ENCODE measurements at places on chromosomes 6 and 20.
A peak's percentile ranks its signal among the peaks of the same experiment; 100 is the strongest.

GRCh38 chr20:57561356-57562279 lies 708 bp downstream of the PCK1 start:
- DNase-seq, result no peak

DNA sequence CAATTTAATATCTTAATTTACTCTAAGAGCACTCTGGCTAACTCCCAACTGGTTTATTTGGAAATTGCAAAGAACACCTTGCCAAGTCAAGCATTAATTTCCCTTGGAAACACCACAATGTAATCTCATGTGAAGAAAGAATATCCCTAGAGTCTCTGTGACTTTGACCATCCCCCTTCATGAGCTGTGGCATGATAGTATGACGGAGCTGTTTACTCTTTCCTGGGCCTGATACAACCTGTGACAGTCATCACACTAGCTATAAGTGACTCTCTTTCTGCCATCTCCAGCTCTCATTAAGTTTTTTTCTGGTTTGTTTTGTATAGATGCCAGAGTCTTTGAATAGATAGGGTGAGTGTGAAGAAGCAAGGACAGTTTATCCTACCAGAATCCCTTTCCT lies 470.3 kb upstream of the JARID2 start:
- DNase-seq, result no peak

- no peak for DNase-seq
Measured at GRCh38 chr6:159646116-159646515, 46.9 kb downstream of the SOD2 start.

DNA sequence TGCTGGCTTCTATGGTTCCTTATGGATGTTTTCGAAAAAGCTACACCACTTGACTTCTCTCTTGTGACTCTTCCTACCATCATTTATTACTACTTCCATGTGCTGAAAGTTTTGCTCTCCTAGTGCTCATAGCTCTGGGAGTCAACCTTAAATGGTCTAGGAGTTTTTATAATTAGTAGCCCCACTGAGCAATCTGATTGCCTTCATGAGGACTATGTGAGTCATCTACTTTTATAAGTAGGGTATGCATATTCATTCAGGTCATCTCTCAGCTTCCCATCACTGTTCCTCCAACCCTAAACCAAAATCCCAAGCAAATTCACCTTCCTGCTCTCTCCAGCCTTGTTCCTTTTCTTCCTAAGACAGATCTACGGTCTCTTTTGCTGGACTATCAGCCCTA lies 17.4 kb upstream of the FAXC start:
- DNase-seq, result no peak

GRCh38 chr6:168602576-168602975 lies 161.6 kb downstream of the SMOC2 start:
- no peak for DNase-seq

DNA sequence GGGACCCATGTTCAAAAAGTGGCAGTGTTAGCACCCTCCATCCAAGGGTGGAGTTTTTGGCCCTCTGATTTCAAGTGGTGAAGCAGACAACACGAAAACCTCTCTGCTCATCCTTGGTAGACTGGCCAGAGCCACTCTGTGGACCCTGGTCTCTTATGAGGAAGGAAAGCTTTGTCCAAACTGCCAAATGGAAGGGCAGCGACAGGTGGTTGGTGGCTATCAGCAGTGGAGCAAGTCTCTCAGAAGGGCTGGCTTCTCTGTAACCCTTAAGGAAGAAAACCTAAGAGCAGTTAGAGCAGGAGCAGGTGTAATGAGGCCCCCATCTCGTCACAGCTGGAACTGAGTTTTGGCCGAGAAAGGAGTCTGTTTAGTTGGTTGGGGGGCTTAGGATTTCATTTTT lies 155.8 kb downstream of the SLC16A10 start:
- no peak for DNase-seq

DNA sequence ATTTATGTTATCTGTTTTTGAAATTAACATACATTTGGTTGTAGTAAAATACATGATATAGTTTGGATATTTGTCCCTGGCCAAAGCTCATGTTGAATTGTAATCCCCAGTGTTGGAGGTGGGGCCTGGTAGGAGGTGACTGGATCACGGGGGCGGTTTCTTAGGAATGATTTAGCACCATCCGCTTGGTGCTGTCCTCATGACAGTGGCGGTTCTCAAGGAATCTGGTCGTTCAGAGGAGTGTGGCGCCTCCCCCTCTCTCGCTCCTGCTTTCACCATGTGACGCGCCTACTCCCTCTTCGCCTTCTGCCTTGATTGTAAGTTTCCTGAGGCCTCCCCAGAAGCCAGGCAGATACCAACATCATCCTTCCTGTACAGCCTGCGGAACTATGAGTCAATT lies 29.0 kb downstream of the CTCFL start:
- DNase-seq, result no peak

GRCh38 chr6:286681-287488 lies 5.4 kb upstream of the DUSP22 start:
- no peak for DNase-seq

DNA sequence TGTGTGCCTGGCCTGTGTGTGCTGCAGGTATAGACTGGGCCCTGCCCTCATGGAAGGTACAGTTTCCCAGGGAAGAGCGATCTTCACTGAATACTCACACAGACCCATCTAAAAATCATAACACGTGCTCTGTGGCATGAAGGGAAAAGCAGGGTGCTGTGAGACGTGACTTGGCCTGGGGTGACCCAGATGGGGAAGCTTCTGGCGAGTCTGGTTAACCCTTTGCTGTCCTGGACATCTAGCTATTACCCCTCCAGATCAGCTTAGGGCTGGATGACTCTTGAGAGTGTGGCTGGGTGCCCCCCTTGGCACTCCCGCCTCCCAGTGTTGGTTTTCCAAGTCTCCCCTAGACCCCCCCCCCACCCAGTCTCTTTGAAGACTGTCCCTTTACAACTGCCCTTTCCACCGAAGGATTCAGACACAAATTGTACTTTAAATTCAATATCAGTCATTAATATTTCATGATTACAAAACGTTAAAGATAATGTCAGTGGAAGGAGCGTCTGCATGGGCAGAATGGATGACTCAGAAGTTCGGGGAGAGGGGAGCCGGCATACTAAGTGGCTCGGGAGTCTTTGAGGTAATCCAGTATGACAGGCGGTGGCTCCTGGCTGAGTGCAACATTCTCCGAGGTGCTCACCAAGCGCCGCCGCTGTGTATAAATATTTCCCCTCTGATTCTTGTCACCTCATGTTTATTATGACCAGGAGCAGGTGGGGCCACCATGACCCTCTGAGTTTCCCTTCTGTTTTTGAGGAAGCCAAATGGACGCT lies 77.3 kb downstream of the CD40 start:
- DNase-seq, result no peak

- DNase-seq, result no peak
Measured at GRCh38 chr20:38242848-38243708, 17.5 kb downstream of the KIAA1755 start.

GRCh38 chr20:50848846-50849673 lies 54.2 kb downstream of the BCAS4 start:
- DNase-seq, result no peak

DNA sequence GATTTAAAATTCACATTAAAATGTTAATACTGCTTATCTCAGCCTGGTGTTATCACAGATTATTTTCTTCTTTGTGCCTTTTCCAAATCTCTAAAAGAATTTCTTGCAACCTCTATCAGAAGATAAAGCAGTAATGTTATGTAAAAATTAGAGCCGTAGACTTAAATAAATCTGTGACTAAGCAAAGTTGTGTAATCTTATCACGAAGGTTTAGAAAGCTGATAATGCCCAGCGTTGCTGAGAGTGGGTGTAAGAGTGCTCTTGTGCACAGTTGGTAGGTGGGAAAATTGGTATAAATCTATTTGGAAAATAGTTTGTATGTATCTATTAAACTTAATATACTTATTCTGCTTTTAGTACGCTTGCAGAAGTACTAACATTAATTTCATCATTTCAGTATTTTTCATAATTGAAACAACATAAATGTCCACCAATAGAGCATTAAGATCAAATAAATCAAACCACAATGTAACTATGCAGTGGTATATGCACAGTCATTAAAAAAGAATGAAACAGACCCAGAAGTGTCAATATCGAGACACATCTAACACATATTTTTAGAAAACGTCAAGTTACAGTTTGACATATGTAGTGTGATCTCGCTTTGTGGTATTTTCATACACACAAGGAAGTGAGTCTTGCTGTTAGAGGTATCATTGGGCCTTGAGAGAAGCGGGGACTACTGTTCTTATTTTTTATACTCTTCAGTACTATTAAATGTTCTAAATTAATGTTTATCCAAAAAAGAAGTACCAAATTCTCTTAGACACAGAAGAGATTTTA lies 54.4 kb upstream of the PBOV1 start:
- DNase-seq, result no peak

- no peak for DNase-seq
Measured at GRCh38 chr6:36068586-36068985, 41.0 kb downstream of the MAPK14 start.

DNA sequence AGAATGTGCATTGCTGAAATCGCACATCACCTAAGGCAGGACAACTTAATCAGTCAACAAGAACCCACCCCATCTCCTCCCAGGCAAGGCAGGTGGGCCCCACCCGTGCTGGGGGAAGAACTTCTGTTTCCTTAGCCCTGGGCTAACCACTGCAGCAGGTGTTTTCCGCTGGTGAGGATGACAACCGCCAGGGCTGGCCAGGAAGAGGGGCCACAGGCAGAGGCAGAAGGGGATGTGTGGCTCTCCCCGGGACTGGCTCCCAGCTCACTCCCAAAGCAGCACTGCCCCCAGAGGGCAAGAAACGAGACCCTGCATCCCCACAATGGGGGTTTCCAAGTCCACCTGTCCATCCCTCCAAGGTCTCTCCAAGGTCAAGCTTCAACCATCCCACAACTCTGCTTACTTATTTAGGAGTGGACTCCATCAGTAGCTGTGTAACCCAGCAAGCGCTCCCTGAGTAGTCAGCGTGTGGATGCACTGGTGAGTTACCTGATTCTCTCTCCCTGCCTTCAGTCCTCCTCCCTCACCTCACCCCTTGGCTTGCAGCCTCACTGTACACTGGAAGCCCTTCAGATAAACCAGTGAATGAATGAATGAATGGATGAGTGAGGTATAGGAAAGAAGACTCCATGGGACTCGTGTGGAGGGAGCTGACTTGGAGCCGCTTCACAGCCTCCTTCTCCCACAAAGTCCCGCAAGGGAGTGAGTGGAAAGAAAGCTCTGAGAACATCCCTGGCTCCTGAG lies 168.2 kb upstream of the CST7 start:
- no peak for DNase-seq

DNA sequence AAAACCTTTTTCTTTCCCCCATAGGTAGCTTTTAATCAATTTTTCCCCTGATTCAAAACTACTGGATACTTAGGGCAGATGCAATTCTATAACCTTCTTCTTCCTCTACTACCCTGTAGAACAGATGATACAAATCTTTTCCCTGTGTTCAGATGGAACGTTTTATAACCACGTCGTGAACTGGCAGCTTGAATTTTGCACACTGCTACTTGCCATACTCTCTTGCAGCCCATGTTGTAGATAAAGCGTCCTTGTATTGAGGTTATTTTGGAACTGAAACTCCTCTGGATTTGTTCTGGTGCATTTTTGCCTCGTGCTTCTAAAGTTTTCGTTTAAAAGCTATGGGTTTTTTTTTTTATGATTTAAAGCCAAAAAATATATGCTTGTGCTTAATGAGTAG lies 440.2 kb downstream of the RFPL4B start:
- DNase-seq, result no peak

GRCh38 chr6:149373511-149373910 lies 26.6 kb upstream of the SUMO4 start:
- no peak for DNase-seq

- no peak for DNase-seq
Measured at GRCh38 chr6:72856801-72857200, 234.9 kb downstream of the KCNQ5 start.

- no peak for DNase-seq
Measured at GRCh38 chr6:53398247-53399026, 49.7 kb upstream of the ELOVL5 start.

DNA sequence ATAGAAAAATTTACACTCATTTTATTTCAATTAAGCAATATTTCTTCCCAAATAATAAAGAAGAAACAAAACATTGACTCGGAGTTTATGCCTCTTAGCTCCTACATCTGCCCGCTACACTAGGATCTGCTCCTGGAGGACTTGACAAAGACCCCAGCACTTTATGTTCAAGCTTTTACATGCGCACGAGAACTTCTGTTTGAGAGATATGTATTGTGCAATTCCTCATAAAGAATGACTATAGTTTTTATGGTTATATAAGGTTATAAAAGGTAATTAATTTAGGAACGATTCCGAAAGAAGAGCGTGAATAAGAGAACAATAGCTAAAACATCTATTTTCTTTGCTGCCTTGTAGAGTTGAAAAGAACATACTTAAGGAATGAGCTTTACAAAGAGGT lies 12.4 kb upstream of the RALY start:
- no peak for DNase-seq

- DNase-seq, result peak; percentile 5
Measured at GRCh38 chr20:32945710-32946221, 58.5 kb downstream of the SUN5 start.

- no peak for DNase-seq
Measured at GRCh38 chr6:92473056-92473455, 946.3 kb downstream of the EPHA7 start.

DNA sequence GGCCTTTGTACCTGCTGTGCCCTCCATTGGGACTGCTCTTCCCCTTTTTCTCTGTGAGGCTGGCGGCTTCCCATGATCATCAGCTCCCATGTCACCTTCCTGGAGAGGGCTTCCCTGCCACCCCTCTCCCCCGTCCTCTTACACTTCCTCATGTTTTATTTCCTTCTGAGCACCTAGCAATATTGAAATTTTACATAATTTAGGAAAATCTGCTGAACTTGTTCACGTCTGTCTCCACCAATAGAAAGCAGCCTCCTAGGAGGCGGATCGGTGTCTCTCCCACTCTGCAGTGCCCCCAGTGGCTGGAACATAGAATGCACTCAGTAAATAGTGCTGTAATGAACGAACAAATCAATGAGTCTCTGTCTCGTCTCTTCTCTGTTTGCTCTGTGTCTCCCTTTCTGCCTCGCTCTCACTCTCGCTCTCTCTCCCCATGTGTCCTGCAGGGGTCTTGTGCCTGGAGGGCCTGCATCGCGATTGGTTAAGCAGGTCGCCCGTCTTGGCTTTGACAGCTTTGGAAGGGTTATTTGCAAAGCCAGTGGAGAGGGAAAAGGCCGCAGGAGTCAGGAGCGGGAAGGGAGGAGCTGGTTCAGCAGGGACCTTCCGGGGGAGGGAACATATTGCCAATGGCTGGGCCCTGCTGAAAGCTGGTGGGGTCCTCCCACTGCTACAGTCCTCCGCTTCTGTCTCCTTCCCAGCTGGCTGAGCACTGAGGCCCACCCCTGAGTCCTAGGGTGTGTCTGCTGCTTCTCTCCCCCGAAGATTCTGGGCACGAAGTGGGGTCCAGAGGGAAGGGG lies 12.1 kb upstream of the OCSTAMP start:
- no peak for DNase-seq

DNA sequence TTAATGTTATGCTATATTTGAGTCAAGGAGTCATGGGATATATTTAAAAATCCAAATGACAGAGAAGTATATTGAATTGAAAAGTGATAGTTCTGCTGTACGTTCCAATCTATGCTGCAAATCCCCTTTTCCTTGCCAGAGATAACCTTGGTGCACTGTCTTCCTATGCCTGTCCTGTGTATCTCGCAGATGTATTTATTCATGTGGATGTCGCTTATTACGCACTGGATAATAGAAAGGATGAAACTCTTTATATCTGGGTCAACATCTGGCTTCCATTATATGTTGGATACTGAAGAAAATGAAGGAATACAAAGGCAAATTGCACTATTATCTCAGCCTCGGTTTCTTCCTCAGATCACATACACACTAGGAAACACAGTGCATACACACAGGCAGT lies 331.3 kb downstream of the BCKDHB start:
- DNase-seq, result no peak

- no peak for DNase-seq
Measured at GRCh38 chr20:34268851-34269636, 27.8 kb downstream of the ASIP start.
